ENCODE measurements at places on chromosomes 12 and 14.

DNA sequence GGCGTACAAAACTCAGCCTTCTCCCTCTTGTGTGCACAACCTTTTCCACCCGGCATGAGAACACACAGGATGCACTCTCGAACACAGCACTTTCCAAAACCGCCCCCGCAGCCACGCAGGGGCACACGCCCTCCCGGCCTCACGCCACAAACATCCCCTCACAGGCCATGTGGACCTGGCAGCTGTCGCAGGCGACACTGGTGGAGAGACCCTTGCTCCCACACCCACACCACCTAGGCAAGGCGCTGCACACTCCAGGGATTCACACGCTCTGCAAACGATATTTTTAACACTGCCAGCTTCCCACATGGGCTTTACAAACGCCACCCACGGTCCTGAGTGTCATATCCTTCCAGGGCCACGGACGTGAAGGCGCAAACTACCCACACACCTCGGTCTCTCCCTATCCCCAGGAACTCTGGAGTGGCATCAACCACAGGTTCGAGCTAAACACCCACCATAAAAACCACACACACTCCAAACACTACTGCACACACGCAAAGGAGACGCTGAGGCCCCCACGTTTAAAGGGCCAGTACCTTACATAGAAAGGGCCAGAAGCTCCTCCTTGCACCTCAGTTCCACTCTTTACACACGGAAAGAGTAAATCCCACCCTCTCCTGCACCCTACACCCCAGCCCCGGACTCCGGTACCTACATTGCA, 12.4 kb upstream of the ITGB7 start:
- DNase-seq: no peak

- DNase-seq: no peak
These were observed 67.7 kb upstream of the DCN start for GRCh38 chr12:91250273-91250665.

DNA sequence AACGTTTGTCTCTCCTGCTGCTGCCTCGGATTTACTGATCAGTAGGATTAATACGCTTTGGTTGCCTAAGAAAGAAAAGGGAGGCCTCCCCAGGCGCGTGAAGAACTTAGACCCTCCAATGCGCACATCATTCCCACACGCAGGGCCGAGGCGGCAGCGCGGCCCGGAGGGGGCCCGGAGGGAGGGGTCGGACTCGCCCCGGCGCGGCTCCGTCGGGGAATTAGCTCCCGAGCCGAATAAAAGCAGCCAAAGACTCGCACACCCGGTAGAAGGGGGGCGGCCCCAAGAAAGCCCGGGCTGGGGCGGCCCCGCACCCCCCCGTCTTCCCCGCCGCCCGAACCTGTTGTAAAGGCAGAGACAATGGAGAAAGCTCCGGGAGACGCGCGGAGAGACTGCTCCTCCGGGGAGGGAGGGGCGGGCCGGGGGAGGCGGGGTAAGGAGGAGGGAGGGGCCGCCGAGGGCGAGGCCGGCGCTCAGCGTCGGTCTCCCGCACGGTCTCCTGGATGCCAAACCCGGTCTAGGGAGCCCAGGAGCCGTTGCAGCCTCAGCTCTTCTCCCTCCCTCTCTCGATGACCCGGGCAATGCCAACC, at the start of gene NELL2:
Gene NELL2 (minus strand): TSS at position 362 of the 590 bp plus-strand sequence. CDS start 446 bp downstream, outside the sequence.
- peak; percentile 88 for DNase-seq

GRCh38 chr14:99317231-99318090, 45.5 kb upstream of the BCL11B start:
- DNase-seq: no peak

GRCh38 chr14:82621881-82622450, 1088.3 kb upstream of the SEL1L start:
- no peak for DNase-seq

GRCh38 chr12:106305376-106305775, 2.8 kb downstream of the TCP11L2 start:
- no peak for DNase-seq

GRCh38 chr14:103556946-103557758, 5.3 kb downstream of the BAG5 start:
- no peak for DNase-seq

- no peak for DNase-seq
These were observed 19.4 kb downstream of the ZFYVE21 start for GRCh38 chr14:103735022-103735421.

DNA sequence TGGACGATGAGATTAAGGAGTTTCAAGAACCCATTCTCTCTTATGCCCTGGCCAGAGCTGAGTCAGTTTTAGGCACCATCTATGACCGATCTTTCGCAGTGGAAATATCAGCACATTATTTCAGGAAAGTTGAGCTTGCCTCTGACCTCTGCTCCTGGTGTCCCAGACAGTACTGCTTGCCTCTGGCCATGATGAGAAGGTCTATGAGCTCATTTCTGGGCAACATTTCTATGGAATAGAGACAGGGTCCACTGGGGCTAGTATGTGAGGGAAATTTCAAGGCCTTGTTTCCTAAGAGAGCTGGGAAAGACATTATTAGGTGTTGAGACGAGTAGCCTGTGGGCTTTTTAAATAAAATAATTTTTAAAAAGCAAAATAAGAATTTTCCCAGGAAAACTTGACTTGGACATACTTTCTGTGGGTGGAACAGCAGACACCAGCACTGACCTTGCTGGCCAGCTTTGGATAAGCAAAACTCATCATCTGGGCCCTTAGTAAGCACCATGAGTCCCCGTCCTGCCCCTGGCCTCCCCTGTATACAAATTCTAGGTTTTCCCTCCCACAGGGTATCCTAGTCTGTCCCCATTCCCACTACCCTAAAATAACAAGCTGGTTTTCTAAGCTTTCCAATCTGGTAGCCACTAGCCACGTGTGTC, 43.4 kb downstream of the DIO2 start:
- no peak for DNase-seq

DNA sequence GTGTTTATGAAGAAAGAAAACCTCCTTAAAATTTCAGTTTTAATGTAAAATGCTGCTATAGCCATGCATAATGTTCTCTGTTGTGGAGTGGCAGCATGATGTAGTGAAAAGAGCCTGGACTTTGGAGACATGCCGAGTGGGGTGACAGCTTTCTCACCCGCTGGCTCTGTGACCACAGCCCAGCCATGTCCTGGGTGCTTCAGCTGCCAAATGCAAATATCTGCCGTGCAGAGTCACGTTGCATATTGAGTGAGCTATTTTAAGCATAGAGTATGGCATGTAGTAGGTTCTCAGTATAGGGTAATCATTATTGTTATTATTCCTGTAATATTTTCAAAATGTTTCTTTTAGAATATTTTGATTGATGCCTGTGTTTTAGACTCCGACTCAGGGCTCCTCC, 15.5 kb upstream of the TCTN2 start:
- DNase-seq: no peak

DNA sequence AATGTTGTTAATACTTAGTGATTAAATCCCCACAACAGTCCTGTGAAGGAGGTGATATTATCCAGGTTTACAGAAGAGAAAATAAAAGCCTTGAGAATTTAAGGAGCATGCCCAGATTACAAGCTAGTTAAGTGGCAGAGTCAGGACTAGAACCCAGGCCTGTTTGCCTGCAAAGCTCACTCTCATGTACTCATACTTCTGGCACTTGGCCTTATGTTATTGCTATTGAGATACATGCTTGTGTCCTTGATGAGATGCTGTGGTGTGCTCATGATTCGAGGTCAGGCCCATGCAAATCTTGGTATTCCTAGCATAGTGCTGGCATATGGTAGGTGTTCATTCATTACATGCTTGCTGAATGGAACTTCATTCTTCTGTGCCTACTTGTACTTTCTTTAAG, 7.6 kb upstream of the EID3 start:
- DNase-seq: no peak

- no peak for DNase-seq
These were observed 18.8 kb downstream of the NIN start for GRCh38 chr14:50812180-50812579.

- no peak for DNase-seq
These were observed 30.5 kb upstream of the TMEM179 start for GRCh38 chr14:104634886-104635570.

GRCh38 chr14:94638961-94639817, 27.0 kb downstream of the SERPINA3 start:
- DNase-seq: no peak

- DNase-seq: no peak
These were observed 64.3 kb upstream of the DIO3 start for GRCh38 chr14:101496776-101497683.

DNA sequence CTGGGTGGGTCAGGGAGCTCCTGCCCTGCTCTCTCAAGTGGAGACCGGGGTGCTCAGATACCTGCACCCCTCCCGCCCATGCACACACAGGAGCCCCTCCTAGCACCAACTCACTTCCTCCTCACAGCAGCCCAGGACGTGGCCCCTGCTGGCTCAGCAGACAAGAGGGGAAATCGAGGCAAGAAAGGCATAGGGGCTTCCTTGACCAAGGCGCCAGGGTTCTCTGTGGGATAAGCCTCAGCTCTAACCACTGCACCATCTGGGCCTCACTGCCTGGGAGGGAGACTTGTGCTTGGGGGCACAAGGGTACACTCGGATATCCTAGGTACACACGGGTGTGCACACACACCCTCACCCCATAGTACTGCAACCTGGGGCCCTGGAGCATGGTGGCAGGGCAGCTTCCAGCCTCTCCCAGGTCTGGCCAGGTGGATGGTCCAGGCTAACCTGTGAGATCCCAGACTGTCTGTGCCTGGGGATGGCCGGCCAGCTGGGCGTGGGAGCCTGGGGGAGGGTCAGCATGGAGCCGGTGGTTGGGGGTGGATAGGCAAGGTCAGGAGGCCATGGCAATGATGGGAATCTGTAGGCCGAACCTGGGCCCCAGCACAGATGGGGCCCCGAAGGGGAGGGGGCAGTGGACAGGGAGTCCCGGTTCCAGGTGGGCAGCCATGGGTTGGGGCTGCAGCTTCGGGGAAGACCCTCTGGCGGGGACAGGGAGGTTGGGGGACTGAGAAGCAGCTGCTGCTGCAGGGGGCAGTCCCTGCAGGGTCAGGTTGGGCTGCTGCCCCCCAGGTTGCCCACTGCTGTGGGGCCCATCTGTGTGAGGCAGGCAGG, 312.4 kb downstream of the TMEM121 start:
- no peak for DNase-seq

- no peak for DNase-seq
These were observed 16.2 kb upstream of the PCNX1 start for GRCh38 chr14:70890826-70891659.

GRCh38 chr12:57517187-57517586, 3.1 kb downstream of the DDIT3 start:
- no peak for DNase-seq

GRCh38 chr14:34023824-34024767, 73.2 kb upstream of the EGLN3 start:
- DNase-seq: no peak

DNA sequence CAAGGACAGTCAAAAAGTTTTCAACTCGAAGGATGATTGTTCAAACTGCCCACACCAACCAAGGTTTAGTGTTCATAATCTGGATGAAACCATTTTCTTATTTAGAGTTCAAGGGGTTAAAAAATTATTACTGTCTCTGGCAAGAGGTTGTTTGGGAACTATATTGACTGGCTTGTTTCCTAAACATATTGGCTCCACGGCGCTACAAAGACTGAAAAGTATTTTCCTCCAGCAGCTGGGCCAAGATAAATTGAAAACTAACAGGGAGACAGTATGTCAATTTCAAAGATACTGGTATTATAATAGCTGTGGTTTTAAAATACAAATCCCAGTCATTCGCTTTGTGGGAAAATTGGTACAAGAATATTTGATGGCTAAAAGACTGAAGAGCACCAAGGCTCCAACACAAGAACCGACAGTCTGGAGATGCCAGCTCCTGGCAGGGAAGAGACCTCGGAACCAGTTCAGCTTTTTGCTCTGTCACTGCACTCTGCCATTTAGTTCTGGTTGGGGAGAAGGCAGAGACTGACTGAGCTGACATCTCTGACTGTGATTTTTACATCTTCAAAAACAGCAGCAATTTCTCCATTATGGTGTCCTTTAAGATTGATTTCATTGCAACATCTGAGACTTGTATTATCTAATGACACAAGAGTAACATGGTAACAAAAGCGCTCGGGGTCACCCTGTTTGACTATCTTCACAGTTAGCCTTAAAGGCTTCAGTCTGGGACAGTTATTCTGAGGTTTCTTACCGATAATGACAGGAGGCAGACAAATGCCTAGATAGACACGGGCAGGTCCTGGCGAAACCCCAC, 62.0 kb downstream of the ST8SIA1 start:
- no peak for DNase-seq

DNA sequence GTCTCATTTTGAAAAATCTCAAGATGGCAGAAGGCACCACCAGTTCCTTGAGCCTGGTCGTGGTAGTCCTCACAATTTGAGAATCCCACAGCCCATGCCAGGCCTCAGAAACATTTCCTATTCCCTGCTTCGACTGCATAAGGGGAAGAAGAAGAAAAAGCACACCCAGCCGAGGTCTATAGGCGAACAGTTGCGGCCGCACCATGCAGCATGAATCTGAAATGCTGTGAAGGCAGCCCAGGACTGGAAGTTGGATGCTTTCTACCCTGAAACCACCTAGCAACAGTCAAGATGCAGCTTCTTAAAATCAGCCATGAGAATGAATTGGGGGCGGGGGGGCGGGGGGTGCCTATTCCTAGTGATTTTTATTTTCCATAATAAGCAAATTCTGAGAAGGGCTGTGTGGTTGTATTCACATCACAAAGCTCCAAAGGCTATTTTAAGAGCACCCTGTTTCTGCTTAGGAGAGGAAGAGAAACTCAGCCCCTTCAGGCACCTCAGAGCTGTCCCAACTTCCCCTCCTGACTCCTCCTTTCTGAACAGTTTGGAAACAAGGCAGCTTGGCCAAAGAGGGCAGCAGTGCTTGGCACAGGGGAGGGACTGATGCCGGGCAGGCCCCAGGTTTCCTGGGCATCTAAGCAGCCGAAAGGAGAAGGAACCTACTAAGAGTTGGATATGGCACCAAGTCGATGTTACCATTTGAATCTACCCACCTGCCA, 172.5 kb upstream of the FOXN3 start:
- DNase-seq: no peak

DNA sequence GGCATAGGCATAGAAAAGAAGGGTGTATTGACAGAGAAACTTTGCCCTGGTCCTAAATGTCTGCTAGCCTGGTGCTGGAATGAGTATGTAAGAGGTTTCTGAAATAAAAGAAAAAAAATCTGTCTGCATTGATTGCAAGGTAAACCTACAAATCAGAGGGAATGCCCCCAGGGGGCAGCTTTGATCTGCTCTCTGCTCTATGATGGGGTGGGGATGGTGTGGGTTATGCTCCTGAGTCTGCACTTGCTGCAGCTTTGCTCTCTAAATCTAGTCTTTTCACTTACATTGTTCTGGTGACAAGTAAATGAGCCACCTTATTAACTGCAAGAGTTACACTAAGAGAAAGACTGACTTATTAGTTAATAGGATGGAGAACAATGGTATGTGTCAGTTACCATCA, 468.4 kb upstream of the STXBP6 start:
- DNase-seq: no peak

- no peak for DNase-seq
These were observed 86.2 kb upstream of the CSRP2 start for GRCh38 chr12:76964784-76965571.

- no peak for DNase-seq
These were observed 100.9 kb downstream of the EPS8 start for GRCh38 chr12:15688202-15688736.

GRCh38 chr12:66210840-66211239, 21.8 kb downstream of the IRAK3 start:
- no peak for DNase-seq

All from NCI-H446 (cell line).